ENCODE measurements at places on chromosomes 2 and 18. TPM values are rescaled to one million over a fixed set of nuclear protein-coding genes. Genes with fewer than 3 reads are reported as not detected.

- no peak for DNase-seq
- H3K27me3 ChIP-seq = peaks cover 6% of the 10 kb centered on the region
- no peaks in the 10 kb centered on the region for H3K36me3 ChIP-seq
- H3K4me3 ChIP-seq = no peak overlapping the region
Observed at GRCh38 chr18:36372903-36373311, 75.4 kb downstream of the FHOD3 start.

DNA sequence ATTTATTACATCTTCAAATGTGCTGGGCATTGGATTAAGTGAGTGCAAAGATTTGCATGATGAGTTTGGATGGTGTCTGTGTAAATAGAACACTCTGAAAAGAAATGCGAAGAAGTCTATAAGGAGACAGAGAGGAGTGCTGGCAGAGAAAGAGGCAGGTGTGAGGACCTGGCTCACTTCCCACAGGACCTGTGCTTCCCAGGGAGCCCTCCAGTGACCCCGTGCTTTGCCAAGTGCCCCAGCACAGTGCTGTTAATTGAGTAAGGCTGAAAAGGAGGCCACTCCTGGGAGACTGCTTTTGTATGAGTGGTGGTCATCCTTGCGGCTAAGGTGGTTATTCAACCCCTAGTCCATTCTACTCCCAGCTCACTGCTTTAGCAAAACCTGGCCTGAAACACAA lies 230.8 kb downstream of the OSR1 start:
- DNase-seq = no peak
- no peak overlapping the region for H3K4me3 ChIP-seq
- H3K4me1 ChIP-seq = no peaks in the 10 kb centered on the region
- no peak overlapping the region for H3K27ac ChIP-seq
- H3K27me3 ChIP-seq = no peaks in the 10 kb centered on the region

GRCh38 chr2:47519604-47520301 lies 116.8 kb downstream of the MSH2 start:
- H3K4me3 ChIP-seq = no peak overlapping the region
- H3K4me1 ChIP-seq = peaks cover 12% of the 10 kb centered on the region
- no peaks in the 10 kb centered on the region for H3K36me3 ChIP-seq
- no peak for DNase-seq
- H3K27ac ChIP-seq = no peak overlapping the region
- H3K27me3 ChIP-seq = peaks cover 5% of the 10 kb centered on the region

DNA sequence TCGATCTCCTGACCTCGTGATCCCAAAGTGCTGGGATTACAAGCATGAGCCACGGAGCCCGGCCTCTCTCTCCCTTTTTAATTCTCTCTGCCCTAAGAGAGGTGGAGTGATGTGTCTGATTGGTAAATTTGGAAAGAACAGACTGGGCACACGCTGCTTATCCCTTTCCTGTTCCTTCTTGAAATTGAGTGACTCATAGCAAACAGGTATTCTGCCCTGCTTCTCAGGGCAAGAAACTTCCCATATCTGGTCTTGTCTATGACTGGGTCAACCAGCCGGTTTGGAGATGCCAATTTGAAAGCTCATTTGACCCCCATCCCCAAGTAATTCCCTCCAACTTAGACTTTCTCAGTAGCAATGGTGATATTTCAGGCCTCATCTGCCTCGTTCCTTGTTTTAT lies 15.0 kb downstream of the LYPD1 start:
- H3K36me3 ChIP-seq = no peaks in the 10 kb centered on the region
- H3K27me3 ChIP-seq = no peaks in the 10 kb centered on the region
- H3K27ac ChIP-seq = no peak overlapping the region
- no peaks in the 10 kb centered on the region for H3K4me1 ChIP-seq

DNA sequence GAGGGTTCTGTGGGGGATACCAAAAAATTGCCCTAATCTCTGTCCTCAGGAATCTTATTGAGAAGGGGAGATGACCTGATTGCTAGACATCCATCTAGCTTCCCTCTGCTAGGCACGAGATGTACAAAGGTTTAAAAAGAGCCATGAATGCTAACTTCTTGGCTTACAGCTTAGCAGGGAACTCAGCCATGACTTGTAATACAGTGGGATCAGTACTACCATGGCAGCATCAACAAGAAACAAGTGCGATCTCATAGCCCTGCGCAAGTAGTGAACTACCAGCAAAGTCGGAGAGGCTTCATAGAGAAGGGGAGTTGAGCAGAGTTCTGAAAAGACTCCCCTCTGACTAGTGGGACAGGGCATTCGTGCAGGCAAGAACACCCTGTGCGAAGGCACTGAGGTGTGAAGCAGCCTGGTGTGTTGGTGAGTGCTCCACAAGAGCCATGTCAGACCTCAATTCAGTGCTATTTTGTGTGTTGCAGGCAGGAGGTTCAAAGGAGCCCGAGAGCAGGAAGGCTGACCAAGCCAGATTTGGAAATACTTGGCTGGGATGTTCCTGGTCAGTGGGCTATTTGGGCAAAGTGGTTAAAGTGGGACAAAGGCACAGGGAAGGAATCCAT lies 130.0 kb downstream of the FMNL2 start:
- peaks cover 39% of the 10 kb centered on the region for H3K4me1 ChIP-seq
- H3K27me3 ChIP-seq = no peaks in the 10 kb centered on the region
- no peak overlapping the region for H3K4me3 ChIP-seq
- no peak overlapping the region for H3K27ac ChIP-seq
- DNase-seq = no peak

- H3K4me3 ChIP-seq = no peak overlapping the region
- no peak for DNase-seq
- H3K27ac ChIP-seq = no peak overlapping the region
- no peaks in the 10 kb centered on the region for H3K27me3 ChIP-seq
Observed at GRCh38 chr2:212974692-212975091, 176.7 kb downstream of the IKZF2 start.

GRCh38 chr18:63971320-63972001 lies 1.6 kb downstream of the SERPINB8 start:
- no peak for DNase-seq
- H3K27me3 ChIP-seq = no peaks in the 10 kb centered on the region
- H3K27ac ChIP-seq = no peak overlapping the region
- peaks cover 35% of the 10 kb centered on the region for H3K4me1 ChIP-seq
- H3K36me3 ChIP-seq = no peaks in the 10 kb centered on the region

- DNase-seq = no peak
- no peak overlapping the region for H3K27ac ChIP-seq
- H3K4me3 ChIP-seq = no peak overlapping the region
Observed at GRCh38 chr18:25261768-25262167, 90.2 kb downstream of the ZNF521 start.

DNA sequence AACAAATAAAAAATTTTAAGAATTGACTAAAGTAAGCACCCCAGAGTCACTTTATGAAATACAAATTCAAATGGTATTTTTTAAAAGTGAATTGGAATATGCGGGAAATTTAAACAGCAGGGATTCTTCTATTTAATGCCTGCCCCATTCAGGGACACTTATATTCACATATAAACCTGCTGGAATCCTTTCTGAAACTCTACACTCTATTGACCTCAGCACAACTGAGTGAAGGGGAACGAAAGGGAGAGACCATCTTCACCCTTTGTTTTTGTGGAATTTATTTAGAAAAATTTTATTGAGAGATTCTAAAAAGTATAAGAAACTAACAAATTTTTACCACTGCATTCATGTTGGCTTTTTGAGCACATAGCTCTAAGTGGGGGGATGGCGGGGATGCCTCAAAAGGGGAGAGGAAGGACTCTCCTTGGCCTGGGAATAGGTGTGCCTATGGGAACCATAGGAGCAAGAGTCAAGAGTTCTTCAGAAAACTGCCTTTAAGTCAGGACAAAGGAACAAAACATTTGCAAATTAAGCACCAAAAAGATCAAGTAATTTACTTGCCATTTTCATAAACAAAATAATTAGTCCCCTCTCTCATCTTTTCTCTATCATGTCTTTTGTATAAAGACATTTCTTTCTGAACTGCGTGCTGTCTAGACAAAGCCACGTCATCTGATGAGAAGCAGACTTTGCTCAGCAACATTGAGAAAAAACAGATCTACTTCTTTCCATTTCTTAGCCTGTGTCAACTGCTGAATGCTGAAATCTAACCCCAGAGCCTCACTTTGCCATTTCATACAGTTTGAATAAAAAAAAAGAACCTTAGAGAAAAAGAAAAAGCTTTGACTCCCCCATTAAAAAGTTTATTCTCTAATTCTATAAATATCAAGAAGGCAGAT lies 21.6 kb upstream of the FLACC1 start:
- H3K27ac ChIP-seq = no peak overlapping the region
- no peaks in the 10 kb centered on the region for H3K27me3 ChIP-seq
- no peak for DNase-seq
- H3K36me3 ChIP-seq = peaks cover 9% of the 10 kb centered on the region
- no peaks in the 10 kb centered on the region for H3K4me1 ChIP-seq

GRCh38 chr2:168353251-168353650 lies 102.8 kb upstream of the CERS6 start:
- H3K4me1 ChIP-seq = no peaks in the 10 kb centered on the region
- no peak overlapping the region for H3K4me3 ChIP-seq
- H3K27me3 ChIP-seq = no peaks in the 10 kb centered on the region
- no peak for DNase-seq
- H3K36me3 ChIP-seq = no peaks in the 10 kb centered on the region

DNA sequence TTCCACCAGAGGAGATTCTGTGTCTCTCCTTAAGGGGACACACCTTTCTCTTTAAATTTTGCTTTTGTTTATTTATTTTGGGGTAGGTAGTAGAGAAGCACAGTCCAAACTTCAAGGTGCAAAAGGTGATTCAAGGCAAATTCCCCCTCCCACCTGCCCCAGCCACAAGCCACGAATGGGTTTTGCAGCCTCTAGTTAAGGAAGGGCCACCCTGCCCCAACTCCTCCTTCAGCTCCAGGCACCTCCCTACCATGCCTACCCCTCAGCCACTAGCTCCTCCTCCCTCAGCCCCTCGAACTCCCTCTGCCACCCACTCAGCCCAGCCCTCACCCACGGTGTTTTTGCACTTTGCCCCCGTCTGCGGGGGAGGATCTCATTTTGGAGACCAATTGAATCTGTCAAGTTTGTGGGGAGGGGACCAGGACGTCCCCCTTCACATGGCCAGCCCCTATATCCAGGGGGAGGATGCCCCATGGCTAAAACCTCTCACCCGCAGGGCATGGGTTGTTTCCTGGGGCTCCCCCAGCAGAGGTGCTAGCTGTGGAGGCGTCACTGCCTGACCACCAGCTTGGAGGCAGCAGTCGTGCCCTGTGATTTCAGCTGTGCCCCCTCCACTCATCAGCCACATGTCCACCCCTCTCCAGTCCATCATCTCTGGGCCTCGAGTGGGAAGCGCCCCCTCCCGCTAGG lies 4.5 kb downstream of the HAAO start:
- peaks cover 11% of the 10 kb centered on the region for H3K4me1 ChIP-seq
- H3K27ac ChIP-seq = no peak overlapping the region
- no peaks in the 10 kb centered on the region for H3K36me3 ChIP-seq
- no peaks in the 10 kb centered on the region for H3K27me3 ChIP-seq

GRCh38 chr2:151049746-151050145 lies 211.9 kb downstream of the RBM43 start:
- no peak overlapping the region for H3K27ac ChIP-seq
- H3K4me3 ChIP-seq = no peak overlapping the region
- H3K27me3 ChIP-seq = no peaks in the 10 kb centered on the region
- H3K4me1 ChIP-seq = no peaks in the 10 kb centered on the region
- no peaks in the 10 kb centered on the region for H3K36me3 ChIP-seq
- no peak for DNase-seq

DNA sequence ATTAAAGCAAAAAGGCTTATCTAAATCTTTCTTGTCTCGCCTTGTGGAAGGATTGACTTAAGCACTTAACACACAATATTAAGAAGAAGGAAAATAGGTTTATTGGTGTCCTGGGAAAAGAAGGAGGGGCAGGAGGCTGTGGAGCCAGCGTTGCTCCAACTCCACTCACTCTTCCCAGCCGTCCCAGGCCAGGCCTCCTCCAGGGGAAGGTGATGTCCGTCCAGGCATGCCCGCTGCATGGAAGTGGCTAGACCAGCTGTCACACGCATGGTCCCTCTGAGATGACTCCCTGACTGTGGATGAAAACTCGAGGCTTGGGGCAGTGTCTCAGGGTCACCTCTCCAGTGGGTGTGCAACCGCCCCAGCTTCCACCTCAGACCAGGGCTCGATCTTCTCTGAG lies 281.1 kb downstream of the GALR1 start:
- no peaks in the 10 kb centered on the region for H3K27me3 ChIP-seq
- no peak for DNase-seq
- H3K4me3 ChIP-seq = no peak overlapping the region
- H3K27ac ChIP-seq = no peak overlapping the region

DNA sequence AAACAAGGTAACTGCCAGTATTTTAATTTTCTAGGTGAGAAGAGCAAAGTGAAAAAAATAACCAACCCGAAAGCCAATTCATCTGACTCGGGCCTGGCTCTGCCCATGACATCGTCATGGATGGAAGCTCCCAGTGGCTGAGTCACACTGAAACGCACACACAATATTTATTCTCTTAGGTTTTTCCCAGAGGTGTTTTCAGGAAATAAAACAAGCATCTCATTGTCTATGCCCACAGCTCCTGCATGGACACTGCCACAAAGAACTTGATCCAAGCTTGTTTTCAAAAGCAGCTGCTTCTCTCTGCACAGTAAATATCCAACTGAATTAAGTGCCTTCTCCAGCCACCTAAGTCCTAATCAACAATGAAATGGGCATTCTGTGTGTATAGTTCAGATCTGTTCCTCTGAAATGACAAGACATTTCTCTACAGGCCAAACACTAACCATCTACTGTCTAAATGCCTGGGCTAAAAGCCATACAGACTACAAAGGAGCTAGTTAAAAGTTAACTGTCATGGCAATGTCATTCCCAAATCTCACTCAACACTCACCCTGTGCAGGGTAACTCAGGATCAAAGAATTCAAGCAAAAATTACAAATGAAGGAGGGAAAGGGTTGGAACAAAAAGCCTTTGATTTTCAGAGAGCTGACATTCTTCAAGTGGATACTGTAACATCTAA lies 62.9 kb downstream of the RPL31 start:
- H3K4me1 ChIP-seq = no peaks in the 10 kb centered on the region
- H3K27ac ChIP-seq = no peak overlapping the region

GRCh38 chr18:10419420-10420103 lies 34.9 kb upstream of the APCDD1 start:
- DNase-seq = no peak
- no peaks in the 10 kb centered on the region for H3K36me3 ChIP-seq
- H3K27me3 ChIP-seq = peaks cover 3% of the 10 kb centered on the region
- H3K27ac ChIP-seq = no peak overlapping the region
- no peak overlapping the region for H3K4me3 ChIP-seq
- H3K4me1 ChIP-seq = no peaks in the 10 kb centered on the region

DNA sequence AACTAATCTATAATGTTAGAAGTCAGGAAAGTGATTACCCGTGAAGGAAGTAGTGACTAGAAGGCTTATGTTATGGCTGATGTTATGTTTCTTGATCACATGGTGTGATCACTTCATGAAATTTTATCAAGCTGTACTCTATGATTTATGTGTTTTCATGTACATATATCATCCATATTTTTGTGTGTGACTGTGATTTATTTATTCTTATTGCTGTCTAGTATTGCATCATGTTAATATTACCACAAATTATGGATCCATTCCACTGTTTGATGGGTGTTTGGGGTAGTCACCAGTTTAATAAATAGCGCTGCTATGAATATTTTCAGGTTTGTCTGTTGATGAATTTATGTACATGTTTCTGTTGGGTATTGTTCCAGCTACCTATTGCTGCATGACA lies 59.4 kb downstream of the SH2D6 start:
- no peak overlapping the region for H3K4me3 ChIP-seq
- H3K27ac ChIP-seq = no peak overlapping the region
- DNase-seq = no peak

Gene SERPINB5
- polyA plus RNA-seq = not detected

Gene ZNF516
- 6.7 TPM for polyA plus RNA-seq

Gene CPLX4
- not detected for polyA plus RNA-seq

Measured in B cell (primary cell).